ENCODE measurements at places on chromosomes 3 and 15. TPM values are rescaled to one million over a fixed set of nuclear protein-coding genes. Genes with fewer than 3 reads are reported as not detected.

The HHATL gene
- not detected for total RNA-seq

The VWA5B2 gene
- not detected for total RNA-seq

The ZNF385D gene
- 4.2 TPM for total RNA-seq

The RHCG gene
- total RNA-seq: not detected

The CA12 gene
- total RNA-seq: 0.38 TPM

The RTP4 gene
- 5.2 TPM for total RNA-seq

The RGMA gene
- total RNA-seq: under 0.01 TPM

The SPRED1 gene
- total RNA-seq: 15.8 TPM

The DVL3 gene
- 13.9 TPM for total RNA-seq

The LDHAL6B gene
- not detected for total RNA-seq

The IQCF5 gene
- total RNA-seq: not detected

The C3orf49 gene
- total RNA-seq: not detected

The C2CD4B gene
- total RNA-seq: 28.2 TPM

The GOLGA8K gene
- total RNA-seq: 0.39 TPM

The CCR3 gene
- not detected for total RNA-seq

The PLS1 gene
- total RNA-seq: 0.38 TPM

The DOCK3 gene
- not detected for total RNA-seq

The PEX5L gene
- not detected for total RNA-seq

The RLBP1 gene
- not detected for total RNA-seq

The CERS3 gene
- not detected for total RNA-seq

The LRRIQ4 gene
- total RNA-seq: not detected

The SCN11A gene
- 0.13 TPM for total RNA-seq

The SLC38A3 gene
- under 0.01 TPM for total RNA-seq

The TMC3 gene
- total RNA-seq: not detected

The CADM2 gene
- not detected for total RNA-seq

The DLL4 gene
- 76.5 TPM for total RNA-seq

The TRPM1 gene
- total RNA-seq: under 0.01 TPM

The NECTIN3 gene
- total RNA-seq: 35.7 TPM

The PHLDB2 gene
- 49.4 TPM for total RNA-seq

The ANKUB1 gene
- under 0.01 TPM for total RNA-seq

The ROPN1 gene
- not detected for total RNA-seq

The SLC9C1 gene
- total RNA-seq: under 0.01 TPM

The CTXN2 gene
- not detected for total RNA-seq

The MME gene
- 1.3 TPM for total RNA-seq

The NME9 gene
- total RNA-seq: not detected

The RPL4 gene
- 1,501 TPM for total RNA-seq

The NBEAL2 gene
- 13.5 TPM for total RNA-seq

The SH2D7 gene
- not detected for total RNA-seq

The GPR149 gene
- total RNA-seq: not detected

The CYP8B1 gene
- not detected for total RNA-seq

The GPX1 gene
- total RNA-seq: 672 TPM

The RAB6B gene
- 0.39 TPM for total RNA-seq

The NFKBIZ gene
- 6.8 TPM for total RNA-seq

The SENP8 gene
- 1.0 TPM for total RNA-seq

The SLC12A1 gene
- not detected for total RNA-seq

The TGFBR2 gene
- total RNA-seq: 303 TPM

The ZPLD1 gene
- total RNA-seq: not detected

The SSUH2 gene
- 0.51 TPM for total RNA-seq

Data from dermis microvascular lymphatic vessel endothelial cell (primary cell).